ENCODE measurements at places on chromosomes 7 and 10. TPM values are rescaled to one million over a fixed set of nuclear protein-coding genes. Genes with fewer than 3 reads are reported as not detected.
A peak's percentile ranks its signal among the peaks of the same experiment; 100 is the strongest.

DNA sequence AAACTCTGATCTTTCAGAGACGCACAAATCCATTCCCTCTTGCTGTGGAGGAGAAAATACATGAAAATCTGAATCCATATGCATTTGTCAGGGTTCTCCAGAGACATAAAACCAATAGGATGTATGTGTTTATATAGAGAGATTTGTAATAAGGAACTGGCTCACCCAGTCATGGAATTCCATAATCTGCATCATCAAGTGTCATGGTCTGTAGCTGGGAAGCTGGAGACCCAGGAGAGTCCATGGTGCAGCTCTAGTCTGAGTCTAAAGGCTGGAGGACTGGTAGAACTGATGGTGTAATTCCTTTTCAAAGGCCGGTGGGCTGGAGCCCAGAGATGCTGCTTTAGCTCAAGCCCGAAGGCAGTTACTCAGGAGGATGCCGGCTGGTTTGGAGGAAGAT, 134.0 kb downstream of the TCF7L2 start:
- DNase-seq: no peak

- no peak for DNase-seq
Observed at GRCh38 chr10:100014071-100014762, 4.5 kb upstream of the DNMBP start.

DNA sequence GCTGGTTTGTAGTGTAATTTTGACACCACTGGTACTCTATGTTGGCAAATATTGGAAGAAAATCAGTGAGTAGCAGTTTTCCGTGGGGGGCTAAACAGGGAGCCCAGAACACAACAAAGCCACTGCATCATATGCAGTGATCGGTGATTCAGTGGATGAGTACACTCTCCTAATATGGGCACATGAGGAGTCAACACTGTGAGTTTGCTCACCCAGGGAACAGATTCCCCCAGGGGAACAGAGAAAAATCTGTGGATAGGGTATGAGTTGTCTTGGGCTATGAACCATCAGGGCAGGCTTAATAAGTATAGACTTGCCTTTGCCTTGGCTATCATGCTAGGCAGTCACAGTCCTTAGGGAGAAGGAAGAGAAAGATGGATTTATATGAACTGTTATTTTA, 227.7 kb upstream of the SEMA3E start:
- no peak for DNase-seq

DNA sequence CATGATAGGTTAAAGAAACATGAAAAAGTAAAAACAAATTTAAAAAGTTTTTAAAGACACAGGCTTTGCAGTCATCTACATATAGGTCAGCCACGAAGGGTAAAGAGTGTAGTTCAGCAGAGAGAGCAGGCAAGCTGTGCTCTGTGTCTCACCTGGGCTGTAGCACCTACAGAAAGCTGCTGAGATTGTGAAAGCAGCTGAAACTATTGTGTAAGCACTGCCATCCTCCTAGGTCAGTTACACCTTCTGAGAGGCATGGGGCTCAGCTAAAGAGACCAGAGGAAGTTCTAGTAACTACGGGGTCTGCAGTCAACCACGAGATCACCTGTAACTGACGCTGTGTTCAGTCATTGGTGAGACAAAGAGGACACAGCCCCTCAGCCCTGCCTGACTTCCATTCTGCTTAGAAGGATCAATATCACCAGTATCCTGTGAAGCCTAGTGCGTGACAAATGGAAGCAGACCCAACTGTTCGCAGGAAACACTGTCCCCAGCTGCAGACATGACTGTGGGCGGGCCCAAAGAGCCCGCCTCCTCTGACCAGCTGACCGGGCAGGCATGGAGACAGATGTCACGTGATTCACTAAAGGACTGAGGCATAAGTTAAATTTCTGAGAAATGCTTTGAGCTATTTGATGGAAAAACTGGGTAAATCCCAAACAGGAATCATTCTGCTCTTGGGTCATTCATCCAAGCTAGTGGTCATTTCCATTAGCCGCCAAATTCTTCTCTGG, 87.9 kb downstream of the EBF3 start:
- no peak for DNase-seq

DNA sequence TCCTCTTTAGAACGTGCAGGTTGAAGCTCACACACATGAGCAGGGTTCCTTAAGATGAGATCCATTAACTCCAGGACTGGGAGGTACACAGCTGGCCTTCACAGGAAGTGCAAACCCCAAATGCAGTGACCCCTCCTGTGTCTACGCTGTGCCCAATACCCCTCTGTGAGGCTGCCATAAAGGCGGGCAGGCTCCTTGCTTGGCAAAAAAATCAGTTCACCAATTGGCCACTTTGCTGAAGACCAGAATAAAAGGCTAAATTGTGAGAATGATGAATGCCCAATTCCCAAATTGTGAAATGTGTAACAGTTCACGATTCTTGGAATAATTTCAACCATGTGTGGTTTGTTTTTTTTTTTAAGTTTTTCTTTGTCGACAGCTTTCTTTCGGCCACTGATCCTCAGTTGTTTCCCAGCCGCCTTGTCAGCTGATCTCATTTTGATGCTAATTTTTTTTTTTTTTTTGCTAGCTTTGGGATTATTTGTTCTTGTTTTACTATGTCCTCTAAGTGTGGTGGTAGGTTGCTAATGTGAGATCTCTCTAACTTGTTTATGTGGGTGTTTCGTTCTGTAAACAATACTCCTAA, 101.9 kb upstream of the PRSS58 start:
- DNase-seq: no peak

DNA sequence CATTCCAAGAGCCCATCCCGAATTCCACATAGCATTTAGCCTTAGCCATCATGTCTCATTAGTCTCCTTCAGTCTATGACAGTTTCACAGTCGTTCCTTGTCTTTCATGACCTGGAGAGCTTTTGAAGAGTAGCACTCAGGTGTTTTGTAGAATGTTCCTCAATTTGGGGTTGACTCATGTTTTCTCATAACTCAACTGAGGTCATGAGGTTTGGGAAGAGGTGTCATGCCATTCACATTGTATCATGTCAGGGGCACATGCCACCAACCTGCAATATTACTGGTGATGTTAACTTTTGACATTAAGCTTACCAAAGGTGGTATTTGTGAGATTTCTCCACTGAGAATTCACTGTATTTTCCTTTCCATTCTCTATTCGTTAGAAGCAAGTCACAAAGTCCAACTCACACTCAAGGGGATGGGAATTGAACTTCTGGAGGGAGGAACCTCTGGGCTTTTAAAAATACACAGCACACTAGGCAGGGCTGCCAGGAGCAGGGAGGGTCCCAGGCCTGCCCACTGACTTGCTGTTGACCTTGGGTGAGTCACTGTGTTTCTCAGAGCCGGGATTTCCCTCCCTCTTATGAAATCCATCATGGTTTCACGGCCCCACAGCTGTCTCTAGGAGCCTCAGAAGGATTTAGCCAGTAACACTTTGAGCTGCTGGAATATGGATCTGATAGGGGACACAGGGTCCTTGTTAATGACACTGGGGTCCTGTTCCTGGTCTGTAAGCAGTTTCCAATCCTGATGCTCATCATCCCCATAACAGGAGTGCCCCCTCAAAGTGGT, 74.4 kb upstream of the TCF7L2 start:
- peak; percentile 5 for DNase-seq

DNA sequence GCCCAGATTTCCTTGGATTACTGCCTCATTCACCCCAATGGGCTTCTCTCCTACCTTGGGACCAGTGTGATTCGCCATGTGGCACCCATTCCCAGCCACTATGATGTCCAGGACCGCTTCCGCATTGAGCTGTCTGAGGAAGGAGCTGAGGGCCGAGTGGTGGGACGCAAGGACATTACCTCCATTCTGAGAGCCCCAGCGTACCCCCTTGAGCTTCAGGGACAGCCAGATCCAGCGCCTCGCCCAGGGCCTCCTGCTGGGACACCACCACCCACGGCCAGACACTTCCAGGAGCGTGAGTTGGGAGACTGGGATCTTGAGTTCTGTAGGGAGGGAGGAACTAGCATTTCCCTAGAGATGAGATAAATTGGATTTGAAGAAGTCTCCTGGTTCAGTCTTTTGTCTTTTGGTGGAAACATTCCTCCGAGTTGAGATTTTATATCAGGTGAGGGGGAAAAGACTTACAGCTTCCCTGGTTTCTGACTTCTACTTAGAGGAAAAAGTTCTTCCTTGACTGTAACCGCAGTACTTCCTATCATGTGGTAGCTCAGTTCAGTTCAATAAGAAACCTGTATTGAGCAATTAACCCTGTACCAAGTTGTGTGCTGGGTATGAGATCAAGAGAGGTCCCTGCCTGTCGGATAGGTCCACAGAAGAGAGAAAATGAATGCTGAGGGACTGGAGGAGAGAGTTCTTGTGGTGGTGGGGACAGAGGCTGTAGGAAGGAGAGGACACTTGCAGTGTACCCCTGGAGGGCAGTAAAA, 1.3 kb downstream of the MOSPD3 start:
- DNase-seq: no peak

The FKBP9 gene
- 196 TPM for total RNA-seq

The MUC12 gene
- total RNA-seq: not detected

Data from thoracic aorta (tissue), 2 donors.